ENCODE measurements at places on chromosomes 5 and 9.

DNA sequence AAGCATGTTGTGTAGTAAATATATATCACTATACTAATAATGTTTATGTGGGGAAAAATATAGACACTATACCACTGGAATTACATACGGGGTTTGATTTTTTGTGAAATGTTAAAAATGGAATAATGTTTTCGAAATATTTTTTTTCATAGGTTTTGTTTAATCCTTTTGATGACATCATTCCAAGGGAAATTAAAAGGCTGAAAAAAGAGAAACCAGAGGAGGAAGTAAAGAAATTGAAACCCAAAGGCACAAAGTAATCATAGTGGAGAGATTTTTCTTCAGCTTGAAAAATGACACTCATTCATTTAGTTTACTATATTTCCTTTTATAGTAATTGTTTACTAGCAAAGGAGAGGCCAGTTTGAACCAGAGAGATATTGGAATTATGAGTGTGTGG lies 17.6 kb downstream of the CWC27 start:
- DNase-seq: no peak

GRCh38 chr9:94904806-94905205 lies 178.3 kb downstream of the AOPEP start:
- DNase-seq: no peak

GRCh38 chr9:113628621-113629020 lies 165.1 kb downstream of the RGS3 start:
- DNase-seq: no peak

DNA sequence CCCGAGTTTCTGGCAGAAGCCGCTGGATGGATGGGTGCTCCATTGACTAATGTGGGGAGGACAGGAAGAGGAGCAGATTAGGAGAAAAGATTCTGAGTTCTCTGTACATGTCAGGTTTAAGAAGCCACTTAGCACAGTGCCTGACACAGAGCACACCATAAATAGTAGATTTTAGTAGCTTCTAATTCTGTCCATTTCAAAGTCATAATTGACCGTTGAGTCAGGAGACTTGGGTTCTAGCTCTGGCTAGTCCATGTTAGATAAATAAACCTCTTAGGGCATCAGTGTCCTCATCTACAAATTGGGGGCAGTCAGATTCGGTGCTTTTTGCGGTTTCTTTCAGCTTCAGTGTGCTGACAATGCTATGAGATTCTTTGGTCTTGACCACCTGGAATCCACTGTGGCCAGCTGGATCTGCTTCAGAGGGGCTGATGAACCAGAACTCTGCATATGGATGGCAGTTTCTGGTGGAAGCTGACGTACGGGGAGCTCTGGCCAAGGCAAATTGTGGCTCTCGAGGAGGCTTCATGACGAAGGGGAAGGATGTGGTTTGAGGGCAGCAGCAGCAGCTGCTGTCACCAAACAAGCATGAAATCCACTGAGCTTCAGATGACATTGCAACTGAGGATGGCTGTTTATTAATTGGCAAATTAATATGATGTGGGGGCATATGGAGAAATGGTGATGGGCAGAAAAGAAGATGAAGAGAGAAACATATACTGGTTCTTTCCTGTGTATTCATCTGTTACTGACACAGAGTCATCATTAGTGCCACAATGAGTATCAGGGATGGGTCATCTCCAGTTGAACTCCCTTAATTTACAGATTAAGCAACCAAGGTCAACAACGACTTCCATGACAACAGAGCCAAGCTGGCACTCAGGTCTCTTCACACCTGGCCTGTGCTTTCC lies 134.4 kb downstream of the AOPEP start:
- DNase-seq: no peak

GRCh38 chr9:135887585-135888050 lies 19.7 kb downstream of the CAMSAP1 start:
- no peak for DNase-seq

GRCh38 chr5:180649297-180650039 lies at the start of gene FLT4:
Gene FLT4, minus strand, starts transcription at chr5:180649600. Its CDS starts 55 bp downstream, at chr5:180649545.
- no peak for DNase-seq

GRCh38 chr5:163409384-163409783 lies 28.0 kb upstream of the CCNG1 start:
- no peak for DNase-seq

DNA sequence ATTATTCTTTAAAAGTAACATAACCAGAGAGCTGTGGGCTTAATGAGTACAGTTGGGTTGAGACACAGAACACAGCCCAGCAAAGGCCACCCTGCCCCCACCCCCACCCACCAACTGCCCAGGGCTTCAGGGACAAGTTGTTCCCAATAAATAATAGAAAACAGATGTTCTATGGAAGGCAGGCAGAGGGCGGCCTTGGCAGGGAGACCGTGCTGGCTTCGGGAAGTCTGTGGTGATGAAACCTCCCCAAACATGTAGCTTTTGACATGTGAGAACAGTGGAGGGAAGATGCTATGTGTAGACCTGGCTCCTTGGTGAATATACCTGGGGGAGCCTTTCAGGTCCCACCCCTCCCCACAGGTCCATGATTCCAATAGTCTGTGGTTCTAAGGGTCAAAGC lies 10.0 kb downstream of the TRAF1 start:
- no peak for DNase-seq

DNA sequence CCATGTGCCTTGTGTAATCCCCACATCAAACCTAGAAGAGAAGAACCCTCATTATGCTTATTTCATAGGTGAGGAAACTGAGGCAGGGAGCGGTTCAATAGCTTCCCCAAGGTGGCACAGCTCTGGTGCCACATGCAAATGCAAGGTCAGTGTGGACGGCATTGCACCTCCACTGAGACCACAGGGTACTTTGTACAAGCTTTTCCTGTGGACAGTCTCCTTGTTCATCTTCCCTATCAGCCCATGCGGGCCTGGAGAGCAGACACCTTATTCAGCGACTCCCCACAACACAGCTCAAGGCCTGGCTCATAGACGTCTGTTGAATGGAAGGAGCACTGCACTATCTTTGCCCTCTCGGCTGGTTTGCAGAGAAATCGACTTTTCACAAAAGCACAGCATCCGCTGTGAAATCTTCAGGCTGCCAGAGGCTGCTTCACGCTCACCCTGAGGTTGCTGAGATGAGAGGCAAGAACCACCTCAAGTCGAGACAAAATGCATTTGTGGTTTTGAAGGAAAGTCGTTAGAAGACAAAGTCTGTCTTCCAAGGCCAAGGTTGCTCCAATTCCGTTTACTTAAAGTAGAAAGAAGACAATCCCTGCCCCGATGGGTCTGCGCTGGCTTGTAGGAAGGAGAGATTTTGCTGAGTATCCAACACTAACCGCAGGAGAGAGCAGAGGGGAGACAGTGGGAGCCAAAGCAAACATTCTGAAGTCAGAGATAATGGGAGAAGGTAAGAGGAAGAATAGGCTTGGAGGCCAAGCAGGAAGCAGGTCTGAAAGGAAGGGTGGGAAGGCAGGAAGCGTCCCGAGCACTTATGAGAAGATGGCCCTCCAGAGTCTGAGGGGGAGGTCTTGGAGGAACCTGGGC lies 34.2 kb upstream of the STRBP start:
- no peak for DNase-seq

DNA sequence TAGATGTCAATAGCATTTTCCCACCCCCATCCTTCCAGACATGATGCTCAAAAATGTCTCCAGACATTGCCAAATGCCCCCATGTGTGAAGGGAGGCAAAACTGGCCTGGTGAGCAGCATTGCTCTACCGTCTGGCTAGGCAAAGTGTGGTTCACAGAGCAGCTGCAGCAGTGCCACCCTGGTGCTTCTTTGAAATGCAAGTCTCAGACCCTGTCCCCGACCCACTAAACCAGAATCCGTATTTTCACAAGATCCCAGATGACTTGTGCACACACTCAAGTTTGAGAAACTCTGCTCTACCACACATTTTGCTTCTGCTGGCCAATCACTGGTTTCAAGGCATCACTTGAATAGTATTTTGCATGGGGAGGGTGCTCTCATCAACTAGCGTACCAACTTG lies 226.6 kb upstream of the KLF9 start:
- DNase-seq: no peak

- no peak for DNase-seq
Observed at GRCh38 chr9:98962861-98963260, 19.2 kb downstream of the COL15A1 start.

DNA sequence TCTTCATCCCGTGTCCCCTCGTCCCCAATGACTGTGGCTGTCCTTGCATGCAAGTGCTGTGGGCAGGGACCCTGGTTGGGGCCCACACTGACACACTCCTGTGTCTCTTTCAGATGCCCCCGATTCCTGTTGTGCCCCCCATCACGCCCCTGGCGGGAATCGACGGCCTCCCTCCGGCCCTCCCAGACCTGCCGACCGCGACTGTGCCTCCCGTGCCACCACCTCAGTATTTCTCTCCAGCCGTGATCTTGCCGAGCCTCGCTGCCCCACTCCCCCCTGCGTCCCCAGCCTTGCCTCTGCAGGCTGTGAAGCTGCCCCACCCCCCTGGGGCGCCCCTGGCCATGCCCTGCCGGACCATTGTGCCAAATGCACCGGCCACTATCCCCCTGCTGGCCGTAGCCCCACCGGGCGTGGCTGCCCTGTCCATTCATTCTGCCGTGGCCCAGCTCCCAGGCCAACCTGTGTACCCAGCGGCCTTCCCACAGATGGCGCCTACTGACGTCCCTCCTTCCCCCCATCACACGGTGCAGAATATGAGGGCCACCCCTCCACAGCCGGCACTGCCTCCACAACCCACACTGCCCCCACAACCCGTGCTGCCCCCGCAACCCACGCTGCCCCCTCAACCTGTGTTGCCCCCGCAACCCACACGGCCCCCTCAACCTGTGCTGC lies 75.0 kb downstream of the WNK2 start:
- DNase-seq: no peak

DNA sequence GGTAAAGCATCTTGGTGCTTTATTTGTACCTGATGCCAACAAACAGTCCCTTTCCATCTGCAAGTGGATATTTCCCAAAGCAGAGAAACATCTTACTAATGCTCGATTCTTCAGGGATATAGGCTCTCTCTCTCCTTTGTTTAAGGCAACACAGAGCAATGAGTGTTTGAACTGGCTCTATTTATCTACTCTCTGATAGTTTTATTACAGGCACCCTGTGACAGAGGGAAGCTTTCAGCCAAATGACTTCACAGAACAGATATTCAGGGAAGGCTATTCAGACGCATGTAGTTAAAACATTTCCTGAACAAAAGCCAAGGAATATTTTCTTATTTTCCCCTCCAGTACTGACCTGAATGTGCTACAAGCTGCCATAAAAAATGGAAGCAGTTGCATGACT lies 141.8 kb downstream of the YIPF5 start:
- peak; percentile 82 for DNase-seq

DNA sequence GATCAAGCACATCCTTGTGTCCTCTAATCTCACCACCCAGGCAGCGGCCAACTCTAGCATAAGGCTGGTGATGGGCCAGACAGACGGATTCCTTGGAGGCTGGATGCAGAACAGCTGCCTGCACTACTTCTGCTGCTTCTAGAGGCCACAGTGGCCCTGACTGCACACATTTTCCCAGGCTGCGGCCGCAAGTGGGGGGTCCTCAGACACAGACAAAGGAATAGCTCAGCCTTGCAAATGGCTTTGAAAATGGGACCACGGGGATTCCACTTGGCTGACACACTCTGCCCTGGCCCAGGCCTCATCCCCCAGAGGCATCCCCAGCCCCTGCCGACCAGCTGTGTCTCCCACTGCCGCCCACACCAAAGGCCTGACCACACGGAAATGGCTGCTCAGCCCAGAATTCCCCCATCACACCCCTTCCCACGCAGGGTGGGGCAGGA lies 540.8 kb downstream of the BNC2 start:
- no peak for DNase-seq

GRCh38 chr5:78065663-78066062 lies 228.8 kb downstream of the AP3B1 start:
- no peak for DNase-seq

DNA sequence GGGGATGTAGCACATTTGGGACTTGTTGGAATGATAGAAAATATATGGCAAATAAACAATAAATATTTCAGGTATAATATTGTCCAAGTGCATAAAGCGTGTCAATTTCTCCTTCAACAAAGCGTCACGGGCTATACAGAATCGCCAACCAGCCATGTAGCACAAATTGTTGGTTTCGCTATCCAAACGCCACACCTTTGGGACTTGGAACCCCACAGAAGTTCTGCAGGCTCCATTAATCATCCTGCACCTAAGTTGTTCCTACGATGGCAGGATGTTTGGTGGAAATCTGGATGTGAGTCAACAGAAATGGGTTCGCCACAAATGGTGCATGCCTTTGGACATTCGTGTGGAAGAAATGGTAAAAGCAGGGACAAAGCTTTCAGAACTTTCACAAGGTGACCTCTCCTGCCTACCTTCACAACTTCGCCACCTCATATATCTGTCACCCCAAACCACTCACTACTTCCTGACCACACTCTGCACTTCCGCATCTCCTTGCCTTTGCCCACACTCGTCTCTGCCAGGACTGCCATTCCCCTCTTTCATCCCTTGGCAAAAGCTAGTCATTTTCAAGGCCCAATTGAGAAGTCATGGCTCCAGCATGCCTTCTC lies 95.7 kb downstream of the LHFPL2 start:
- DNase-seq: no peak

- DNase-seq: no peak
Observed at GRCh38 chr9:136791516-136792276, 552 bp downstream of the TMEM141 start.

GRCh38 chr5:127011961-127012644 lies 18.3 kb downstream of the MARCHF3 start:
- DNase-seq: no peak

GRCh38 chr5:103452666-103453065 lies 109.9 kb downstream of the NUDT12 start:
- no peak for DNase-seq

Measured in NCI-H1092 treated with DMSO at 0.1 percent for 48 hours (cell line).